ENCODE measurements at places on chromosomes 4 and X.

- DNase-seq: no peak
These were observed 24.1 kb downstream of the SH3KBP1 start for GRCh38 chrX:19863212-19863856.

- no peak for DNase-seq
These were observed 1.4 kb upstream of the WDR13 start for GRCh38 chrX:48595929-48596328.

- DNase-seq: no peak
These were observed 16.6 kb downstream of the GPKOW start for GRCh38 chrX:49106930-49107329.

- DNase-seq: no peak
These were observed 12.7 kb downstream of the PRSS12 start for GRCh38 chr4:118340109-118340508.

GRCh38 chrX:77548751-77549150, 101.6 kb downstream of the FGF16 start:
- DNase-seq: no peak

DNA sequence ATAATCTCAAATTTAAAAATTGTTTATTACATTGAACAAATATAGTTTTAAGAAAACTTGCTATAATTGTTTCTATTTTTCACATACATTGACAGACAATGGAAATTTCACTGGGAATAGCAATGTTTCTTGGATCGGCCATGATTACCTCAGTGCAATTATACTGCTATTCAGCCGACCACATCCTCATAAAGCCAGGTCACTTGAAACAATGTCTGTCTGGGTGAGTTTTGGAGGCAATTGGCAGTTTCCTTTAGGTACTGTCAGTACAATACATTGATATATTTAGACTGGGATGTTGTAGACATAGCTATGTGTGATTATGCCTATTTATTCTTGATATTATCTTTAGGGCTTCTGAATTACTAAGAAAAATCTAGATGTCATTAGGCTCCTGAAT, 89.5 kb upstream of the VEGFC start:
- no peak for DNase-seq

DNA sequence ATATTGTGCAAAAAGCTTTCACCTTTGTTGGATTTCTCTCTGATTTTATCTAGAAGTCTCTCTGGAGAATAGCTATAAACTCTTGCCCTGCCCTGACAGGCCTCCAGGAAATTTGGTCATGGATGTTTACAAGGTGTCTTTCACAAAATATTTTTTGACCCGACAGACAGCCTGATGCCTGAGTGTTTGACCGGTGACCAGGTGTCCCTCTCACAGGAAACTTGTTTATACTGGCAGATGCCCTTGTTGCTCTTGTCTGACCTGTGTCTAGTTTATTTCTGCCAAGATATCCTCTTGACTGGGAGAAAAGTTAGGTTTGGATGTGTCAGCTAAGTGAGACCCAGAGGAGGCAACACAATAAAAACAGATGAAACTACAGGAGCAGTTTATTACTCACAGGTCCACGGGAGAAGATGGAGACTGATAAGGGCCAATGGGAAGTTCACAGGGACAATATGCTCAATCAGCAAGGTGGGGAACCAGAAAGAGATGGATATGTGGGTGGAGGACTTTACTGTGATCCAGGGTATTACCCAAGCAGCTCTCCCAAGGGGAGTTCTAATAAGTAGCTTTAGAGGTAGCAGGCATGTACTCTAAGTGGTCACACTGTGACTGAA, 243.3 kb downstream of the ARAP2 start:
- DNase-seq: no peak

DNA sequence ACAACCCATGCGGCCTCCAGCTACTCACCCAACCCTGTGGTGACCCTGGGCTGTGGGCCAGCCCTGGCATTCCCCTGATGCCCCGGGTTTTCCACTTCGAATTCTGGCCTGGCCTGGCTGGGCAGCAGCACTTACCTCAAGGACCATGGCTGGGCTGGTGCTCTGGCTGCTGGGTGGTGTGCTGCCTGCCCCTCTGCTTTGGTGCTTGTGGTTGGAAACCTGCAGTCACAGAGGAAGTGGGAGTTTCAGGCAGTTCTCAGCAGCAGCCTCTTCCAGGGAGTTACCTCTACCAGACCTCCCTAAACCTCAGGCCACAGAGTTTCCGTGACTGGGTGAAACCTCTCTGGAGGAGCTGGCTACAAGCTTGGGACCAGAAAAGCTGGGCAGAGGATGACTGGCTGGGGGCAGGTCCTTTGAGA, at the start of gene CXCR3:
Gene CXCR3, minus strand, starts transcription at position 209 of the 419 bp plus-strand sequence. Its CDS starts 62 bp downstream, at position 147.
- DNase-seq: peak; percentile 39

- DNase-seq: no peak
These were observed 98.9 kb downstream of the TLL1 start for GRCh38 chr4:165971933-165972332.

DNA sequence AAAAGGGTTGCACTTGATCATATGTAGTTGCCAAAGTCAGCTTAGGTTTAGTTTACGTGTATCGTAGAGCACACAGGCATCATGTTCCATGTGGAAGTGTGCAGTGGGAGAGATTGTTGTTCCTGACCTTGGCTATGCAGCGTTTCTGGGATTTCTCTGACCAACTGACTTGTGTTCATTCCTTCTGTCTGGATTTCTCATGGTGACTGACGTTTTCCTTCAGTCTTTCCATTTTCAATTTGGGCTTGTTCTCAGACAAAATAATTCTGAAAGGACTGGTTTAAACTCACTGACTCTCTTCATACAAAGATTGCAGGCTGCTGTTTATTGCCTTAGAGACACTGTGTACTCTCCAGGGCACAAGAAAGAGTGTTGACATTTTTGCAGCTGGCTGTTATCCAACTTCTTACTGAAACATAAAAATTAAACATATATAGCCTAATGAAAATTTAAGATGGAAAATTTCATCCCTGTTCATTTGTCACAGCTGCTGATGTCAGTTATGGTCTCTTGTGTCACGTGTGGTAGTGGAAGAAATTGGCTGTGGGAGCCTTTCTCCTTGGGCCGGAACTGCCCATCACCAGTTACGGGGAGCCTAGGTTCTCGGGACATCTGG, 95.4 kb downstream of the TNIP2 start:
- DNase-seq: no peak

GRCh38 chr4:37793562-37793961, 32.9 kb upstream of the PGM2 start:
- no peak for DNase-seq

DNA sequence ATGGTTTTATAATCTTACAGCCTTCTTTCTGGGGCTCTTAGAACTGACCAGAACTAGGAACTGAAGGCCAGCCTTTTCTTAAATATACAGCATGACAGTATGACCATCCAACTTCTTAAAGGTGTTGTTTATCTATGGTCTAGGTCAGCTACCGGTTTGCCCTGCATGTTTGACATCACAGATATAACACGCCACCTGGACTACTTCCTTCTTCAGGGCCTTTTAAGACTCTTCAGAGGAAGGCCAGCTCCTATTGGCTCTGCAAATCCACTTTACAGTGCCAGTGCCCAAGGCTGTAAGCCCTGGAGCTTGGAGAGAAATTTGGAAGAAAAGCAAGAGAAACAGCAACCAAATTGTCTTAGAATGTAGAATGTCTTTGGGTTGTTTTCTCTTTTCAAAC, 185.5 kb downstream of the MGST2 start:
- no peak for DNase-seq

DNA sequence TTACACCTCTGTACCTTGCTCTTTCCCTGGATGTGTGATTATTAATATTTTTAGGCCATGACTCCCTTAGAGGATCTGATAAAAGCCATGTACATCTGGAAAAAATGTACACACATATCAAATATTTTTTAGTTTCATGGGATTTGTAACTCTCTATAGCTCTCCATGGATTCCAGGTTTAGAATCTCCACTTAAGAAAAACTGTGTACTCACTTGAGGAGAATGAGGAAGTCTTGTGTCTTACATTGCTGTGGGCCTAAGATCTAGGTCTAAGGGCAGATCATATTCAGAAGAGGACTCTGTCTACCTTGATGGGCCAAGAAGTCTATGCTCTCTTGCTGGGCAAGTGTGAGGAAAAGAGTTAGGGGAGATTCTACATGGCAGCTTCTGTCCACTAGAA, 98.0 kb downstream of the RRAGB start:
- no peak for DNase-seq

- no peak for DNase-seq
These were observed 69.1 kb upstream of the PLAC1 start for GRCh38 chrX:134727363-134727762.

GRCh38 chr4:142581881-142582280, 264.2 kb downstream of the INPP4B start:
- DNase-seq: no peak

GRCh38 chr4:132317923-132318322, 831.2 kb upstream of the PCDH10 start:
- DNase-seq: no peak

DNA sequence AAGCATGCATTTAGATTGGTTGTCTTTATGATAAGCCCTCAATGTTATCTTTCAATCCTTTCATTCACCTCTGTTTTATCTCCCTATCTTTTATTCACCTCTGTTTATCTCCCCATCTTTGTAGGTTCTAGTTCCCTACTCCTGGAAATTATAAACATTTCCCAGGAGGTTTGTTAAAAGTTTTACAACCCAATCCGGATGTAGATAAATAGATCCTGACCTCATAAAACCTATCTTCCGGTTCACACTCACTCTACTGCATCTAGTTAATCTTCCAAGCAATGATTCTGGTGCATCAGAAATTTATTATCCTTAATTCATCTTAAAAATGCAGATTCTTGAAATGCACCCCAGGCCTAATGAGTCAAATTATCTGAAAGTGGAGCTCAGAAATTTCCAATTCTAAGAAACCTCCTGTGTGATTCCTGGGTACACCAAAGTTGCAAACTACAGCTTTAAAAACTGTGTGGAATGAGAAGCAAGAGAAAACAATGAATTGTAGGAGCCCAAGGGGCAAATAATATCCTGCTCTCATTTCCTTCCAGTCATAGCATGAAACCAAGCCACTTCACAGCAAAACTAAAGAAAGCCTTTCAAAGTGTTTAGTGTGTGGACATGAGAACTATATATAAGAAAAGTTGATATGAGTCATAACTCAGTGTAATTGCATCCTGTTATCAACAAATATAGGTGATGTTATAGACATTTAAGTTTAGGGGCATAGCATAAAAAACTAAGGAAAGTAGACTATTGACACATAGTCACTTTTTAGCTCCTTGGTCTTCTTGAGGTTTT, 51.1 kb upstream of the UGT8 start:
- no peak for DNase-seq

GRCh38 chrX:72470117-72470516, 102.5 kb downstream of the HDAC8 start:
- no peak for DNase-seq

GRCh38 chr4:152115794-152116193, 355.0 kb upstream of the GATB start:
- no peak for DNase-seq

- DNase-seq: no peak
These were observed 174.5 kb downstream of the CPE start for GRCh38 chr4:165553221-165553810.

DNA sequence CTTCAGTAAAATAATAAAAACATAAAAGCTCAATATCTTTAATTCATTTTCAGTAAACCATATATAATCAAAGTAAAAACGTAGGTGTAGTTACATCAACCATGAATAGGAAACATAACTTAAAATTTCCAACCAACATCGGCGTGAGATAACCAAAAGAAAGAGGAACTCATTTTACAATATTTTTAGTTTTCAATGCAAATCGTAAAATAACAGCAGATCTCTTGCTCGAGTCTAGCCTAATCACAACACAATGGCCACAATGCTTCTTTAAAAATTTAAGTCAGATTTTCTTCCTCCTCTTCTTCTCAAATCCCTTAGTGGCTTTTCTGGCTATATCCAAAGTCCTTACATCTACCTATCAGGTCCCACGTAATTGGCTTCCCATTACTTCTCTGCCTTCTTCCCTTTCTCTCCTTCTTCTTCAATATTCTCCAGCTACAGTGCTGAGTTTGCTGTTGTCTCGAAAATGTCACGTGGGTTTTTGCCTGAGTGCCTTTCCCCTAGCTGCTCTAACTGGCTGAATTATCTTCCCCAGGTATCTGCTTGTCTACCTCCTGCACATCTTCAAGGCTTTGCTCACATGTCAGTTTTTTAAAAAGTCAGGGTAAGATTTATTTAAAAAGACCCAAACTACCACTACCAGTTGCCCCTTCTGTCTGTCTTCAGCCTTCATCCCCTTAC, 90.9 kb upstream of the BANK1 start:
- DNase-seq: no peak

- no peak for DNase-seq
These were observed 169.2 kb upstream of the MAGEB18 start for GRCh38 chrX:25968920-25969319.

GRCh38 chrX:115719171-115719570, 158.2 kb downstream of the PLS3 start:
- DNase-seq: no peak

GRCh38 chrX:39073131-39073530, 271.9 kb downstream of the MID1IP1 start:
- DNase-seq: no peak

DNA sequence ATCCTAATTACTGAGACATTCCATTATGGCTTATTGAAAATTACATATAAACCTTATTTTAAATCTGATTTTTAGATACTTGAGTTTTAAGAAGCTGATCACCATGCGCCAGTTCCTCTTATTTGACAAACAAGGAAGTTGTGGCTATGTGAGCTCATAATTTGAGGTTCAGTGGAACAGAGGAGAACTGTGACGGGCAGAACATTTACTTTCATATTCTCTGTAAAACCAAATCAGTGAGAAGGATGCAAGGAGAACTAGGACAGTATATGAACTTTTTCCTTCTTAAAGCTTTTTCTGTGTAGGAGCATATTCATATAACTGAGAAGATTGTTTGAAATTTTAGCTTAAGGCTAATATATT, 25.3 kb downstream of the STIM2 start:
- DNase-seq: peak; percentile 22

- DNase-seq: no peak
These were observed 383.9 kb downstream of the RPA4 start for GRCh38 chrX:97267396-97268181.

GRCh38 chrX:50622751-50623150, 152.1 kb upstream of the DGKK start:
- DNase-seq: no peak

- no peak for DNase-seq
These were observed 59.1 kb downstream of the SCFD2 start for GRCh38 chr4:53306729-53307128.

DNA sequence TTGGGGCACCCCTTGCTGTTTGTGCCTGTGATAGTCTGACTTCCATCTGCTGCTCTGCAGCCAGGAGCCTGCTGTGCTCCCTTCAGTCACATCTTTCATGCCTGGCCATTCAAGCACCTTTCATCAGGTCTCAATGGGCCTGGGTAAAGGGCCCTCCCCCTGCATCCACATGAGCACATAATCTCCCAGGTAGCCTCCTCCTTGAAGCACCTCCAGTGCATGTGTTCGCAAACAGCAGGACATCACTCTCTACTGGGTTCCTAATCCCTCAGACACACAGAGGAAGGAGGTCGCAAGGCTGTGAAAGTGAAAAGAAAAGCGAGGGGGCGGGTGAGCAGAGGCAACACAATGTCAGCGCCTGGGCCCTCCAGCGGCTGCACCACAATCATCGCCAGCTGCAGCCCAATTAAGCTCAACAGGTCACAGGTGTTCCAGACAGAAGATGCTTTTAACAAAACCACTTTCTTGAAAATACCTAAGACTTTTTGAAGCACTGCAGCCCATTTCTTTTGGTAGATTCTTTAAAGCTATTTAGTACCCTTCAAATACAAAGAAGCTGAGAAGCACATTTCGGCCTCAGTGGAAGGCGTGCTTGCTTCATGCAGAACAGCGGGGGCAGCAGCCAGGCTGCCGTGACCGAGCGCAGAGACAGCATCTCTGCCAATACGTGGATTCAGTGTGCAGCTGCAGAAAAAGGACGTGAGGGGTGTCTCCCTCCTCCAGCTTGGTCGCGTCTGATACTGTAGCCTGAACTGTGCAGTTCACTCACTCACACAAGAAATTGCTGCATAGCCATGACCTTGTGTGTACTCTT, 92.2 kb upstream of the SPRY1 start:
- no peak for DNase-seq

Measured in GM12891 (cell line).